ENCODE measurements at places on chromosomes 16 and 17.

GRCh38 chr17:74951680-74952421 is 16.2 kb downstream of the OTOP3 start:
- no peak for DNase-seq

GRCh38 chr16:19490619-19491018 is 31.3 kb downstream of the GDE1 start:
- DNase-seq = no peak

DNA sequence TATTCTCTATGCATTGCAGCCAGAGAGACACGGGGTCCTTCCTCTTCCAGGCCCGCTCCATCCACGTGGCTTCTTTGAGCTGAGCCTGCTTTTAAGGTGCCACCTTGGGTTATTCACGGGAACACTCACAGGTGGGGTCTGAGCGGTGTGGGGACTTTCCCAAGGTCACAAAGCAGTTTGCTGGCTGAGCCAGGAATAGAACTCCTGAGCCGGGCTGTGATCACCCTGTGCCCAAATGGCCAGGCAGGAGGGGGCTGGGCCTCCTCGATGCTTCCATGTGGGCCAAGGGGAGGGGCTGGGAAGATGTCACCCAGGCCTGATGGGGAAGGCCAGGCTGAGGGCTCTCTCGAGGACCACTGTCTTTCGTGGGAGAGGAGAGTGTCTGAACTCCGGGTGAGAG is 13.0 kb upstream of the GSE1 start:
- DNase-seq = no peak

GRCh38 chr17:80899402-80900268 is 92.0 kb upstream of the CHMP6 start:
- no peak for DNase-seq

DNA sequence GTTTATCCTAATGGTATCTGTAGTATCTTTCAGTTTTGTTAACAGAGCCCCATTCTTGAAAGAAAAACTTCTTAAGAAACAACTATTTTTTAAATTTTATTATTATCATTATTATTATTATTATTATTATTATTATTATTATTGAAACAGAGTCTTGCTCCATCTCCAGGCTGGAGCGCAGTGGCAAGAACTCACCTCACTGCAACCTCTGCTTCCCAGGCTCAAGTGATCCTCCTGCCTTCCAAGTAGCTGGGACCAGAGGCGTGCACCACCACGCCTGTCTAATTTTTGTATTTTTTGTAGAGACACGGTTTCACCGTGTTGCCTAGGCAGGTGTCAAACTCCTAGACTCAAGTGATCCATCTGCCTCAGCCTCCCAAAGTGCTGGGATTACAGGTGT is 23.4 kb downstream of the SUPT6H start:
- no peak for DNase-seq

DNA sequence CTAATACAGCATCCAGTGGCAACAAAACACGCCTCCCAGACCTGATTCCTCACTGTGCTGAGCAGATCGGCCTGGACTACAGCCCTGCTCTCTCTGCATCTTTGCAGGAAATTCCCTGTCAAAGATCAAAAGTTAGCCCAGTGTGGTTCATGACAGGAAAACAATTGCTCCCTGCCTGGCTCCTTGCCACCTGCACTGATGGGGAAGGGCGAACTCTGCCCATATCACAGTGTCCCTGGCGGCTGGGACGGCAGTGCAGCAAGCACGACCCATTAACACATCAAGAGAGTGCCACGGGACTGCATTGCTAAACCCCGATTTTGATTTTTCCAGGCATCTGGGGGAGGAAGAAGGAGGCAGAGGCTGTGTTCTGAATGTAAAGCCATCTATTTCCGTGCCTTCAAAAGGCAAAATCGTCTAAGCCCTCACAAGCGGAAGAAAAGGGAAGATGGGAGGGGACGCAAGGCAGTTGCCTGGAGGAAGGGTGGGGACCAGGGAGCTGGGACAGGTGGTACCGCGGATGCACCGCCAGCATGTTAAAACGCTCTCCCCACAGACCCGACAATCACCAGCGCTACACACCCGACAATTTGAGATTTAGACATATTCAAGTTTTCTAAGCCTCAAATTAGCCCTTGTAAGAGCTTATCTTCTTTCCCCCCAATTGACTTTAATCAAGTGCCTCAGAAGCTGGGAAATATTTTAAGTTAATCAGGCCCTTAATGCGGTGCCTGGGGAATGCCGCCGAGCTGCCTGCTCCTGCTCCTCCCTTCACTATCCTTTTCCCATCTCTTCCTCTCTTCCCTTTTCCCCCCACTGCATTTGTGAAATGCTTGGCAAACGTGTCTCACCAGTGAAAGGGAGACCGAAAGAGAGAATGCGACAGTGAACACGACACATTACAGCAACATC is 238.8 kb upstream of the CDH5 start:
- DNase-seq = no peak

DNA sequence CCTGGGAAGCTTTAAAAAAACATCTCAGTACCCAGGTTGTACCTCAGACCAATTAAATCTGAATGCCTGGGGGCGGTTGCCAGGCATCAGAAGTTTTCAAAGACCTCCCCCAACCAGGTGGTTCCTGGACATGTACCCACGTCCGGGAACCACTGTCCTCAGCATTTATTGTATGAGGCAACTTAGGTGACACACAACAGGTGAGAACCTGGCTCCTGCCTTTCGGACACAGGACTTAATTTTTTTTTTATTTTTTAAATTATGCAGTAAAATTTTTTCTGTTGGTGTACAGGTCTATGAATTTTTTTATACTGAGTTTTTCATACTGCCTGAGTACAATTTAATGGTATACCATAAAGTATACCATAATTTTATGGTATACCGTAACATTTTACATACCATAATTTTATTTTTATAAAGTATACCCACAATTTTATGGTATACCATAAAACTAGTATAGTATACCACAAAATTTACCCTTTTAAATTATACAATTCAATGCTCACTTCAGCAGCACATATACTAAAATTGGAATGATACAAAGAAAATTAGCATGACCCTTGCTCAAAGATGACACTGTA is 38.7 kb upstream of the DHX8 start:
- DNase-seq = no peak

GRCh38 chr16:67773099-67773498 is 33.3 kb downstream of the RANBP10 start:
- DNase-seq = peak; percentile 11

GRCh38 chr17:14295676-14296075 is 5.2 kb upstream of the HS3ST3B1 start:
- no peak for DNase-seq

DNA sequence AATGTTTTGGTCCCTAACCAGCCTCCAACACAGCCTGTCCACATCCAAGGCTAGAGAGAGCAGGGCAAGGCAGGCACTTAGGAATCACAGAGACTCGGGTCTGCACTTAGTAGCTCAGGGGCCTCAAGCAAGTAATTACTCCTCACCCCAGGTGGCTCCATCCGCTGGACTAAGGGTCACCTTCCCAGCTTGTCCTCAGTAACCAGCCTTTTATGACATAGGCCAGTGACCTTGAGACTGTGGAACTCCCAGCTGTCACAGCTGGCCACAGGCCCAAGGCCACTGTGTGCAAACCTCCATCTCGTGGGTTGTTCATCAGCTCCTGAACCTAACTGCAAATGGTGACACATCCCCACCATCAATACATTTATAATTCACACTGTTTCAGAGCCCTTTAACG is 68.6 kb downstream of the CDYL2 start:
- DNase-seq = no peak

DNA sequence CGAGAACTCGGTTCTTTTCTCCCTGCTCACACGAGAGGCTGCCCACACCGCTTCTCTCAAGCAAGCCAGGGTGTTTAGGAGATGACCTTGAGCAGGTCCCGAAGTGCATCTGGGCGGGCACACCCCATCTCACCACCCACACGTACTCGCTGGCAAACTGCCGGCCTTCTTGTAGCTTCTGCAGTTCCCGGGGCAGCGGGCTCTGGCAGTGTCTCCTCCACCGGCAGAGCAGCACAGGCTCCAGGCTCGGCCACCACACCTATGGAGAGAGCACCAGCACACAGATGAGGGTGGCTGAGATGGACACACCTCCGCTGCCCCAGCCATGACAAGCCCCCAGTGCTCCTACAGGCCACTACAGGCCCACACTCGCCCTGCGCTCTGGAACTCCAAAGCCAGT is 23.5 kb downstream of the ZNF276 start:
- no peak for DNase-seq

DNA sequence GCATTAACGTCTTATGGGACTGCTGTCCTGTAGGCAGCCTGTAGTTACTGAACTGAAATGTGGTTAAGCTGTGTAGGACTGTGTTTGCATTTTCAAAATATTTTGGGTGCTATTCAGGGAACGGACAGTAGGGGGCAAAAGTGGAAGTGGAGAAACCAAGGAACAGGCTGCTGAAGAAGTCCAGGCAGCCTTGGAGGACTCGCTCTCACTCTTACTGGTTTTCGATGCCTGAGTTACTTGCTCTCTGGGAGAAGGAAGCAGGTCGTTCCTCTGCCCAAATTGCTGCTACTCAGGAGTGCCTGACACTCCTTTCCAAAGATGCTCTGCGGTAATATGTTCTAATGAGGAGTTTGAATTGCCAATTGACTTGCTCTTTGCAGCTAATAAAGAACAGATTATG is 64.5 kb upstream of the RBFOX1 start:
- DNase-seq = peak; percentile 30

DNA sequence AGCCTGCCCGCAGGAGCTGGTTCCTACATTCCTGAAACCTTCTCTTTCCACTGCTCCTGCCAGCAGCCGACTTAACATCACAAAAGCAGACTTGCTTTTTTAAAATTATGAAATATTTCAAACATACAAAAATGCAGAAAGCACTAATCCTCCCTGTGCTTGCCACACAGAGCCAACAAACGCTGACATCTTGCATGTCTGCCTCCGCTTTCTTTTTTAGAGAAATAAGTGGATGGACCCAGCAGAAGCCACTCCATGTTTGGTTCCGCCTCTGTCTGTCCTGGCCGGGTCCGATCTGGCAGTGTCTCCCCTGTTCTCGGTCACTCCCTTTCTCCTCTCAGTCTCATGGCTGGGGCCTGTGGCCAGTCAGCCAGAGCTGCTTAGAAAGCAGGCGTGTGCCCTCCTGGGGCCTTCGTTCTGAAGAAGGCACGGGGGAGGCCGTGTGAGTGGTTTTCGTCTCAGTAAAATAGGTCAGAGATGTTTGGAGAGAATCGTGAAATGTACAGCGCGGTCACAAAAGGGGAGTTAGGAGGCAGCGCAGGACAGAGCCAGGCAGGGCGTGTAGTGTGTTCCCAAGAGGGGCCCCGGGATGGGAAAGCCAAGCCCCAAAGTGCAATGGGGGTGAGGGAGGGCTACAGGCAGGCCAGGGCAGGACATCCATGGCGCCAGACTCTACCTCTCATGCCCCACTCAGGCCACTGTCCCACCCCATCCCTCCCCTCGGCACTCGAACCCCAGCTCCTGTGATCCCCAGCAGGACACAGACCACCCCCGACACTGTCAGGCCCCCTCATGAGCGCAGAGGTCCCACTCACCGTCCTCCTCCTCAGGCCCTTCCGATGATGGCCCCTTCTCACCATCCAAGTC is 23.2 kb downstream of the MXRA7 start:
- peak; percentile 33 for DNase-seq

- no peak for DNase-seq
These were observed 8.0 kb downstream of the CFAP20 start for GRCh38 chr16:58121132-58121531.

GRCh38 chr16:57186872-57187854 is 1.0 kb downstream of the RSPRY1 start:
- DNase-seq = peak; percentile 28

DNA sequence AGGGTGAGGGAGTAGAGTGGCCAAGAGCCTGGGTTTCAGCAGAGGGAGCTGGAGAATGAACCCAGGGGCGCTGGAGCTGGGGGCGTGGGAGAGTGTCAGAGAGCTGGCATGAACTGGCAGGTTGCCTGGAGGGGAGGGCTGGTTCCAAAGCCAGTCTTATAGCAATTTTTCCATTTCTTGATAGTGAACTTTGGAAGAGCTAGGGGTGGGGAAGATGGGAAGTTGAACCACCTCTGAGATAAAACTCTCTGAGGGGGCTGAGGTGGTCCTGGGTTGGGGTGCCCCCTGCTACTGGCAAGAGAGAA is 36.9 kb downstream of the ADGRG5 start:
- no peak for DNase-seq

- DNase-seq = no peak
These were observed 130.9 kb downstream of the ANKRD11 start for GRCh38 chr16:89359264-89360147.

- DNase-seq = no peak
These were observed 53.5 kb downstream of the DNAH3 start for GRCh38 chr16:21097151-21097550.

- no peak for DNase-seq
These were observed 233.5 kb downstream of the GSG1L start for GRCh38 chr16:27829975-27830374.

GRCh38 chr16:89246383-89246902 is 28.9 kb downstream of the ZNF778 start:
- DNase-seq = no peak

- DNase-seq = no peak
These were observed 53.5 kb downstream of the TMC6 start for GRCh38 chr17:78075011-78075410.

GRCh38 chr16:8403978-8404749 is 186.1 kb downstream of the TMEM114 start:
- DNase-seq = no peak

DNA sequence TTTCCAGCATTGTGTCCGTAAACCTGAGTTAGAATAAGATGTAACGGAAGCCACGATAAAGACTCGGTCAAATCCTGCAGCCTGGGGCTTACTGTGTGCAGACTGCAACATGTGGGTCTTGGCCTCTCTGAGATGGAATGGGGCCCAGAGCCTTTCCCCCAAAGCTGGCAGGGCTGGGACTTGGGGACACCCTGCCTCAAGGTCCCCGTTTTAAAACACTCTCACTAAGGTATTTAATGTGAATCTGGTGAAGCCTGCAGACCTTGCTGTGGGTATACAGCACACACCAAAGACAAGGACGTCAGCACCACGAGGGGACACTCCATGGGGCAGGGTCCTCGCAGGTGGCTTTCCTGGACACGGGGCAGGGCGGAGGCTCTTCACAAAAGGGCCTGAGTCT is 2.1 kb downstream of the NDUFAF8 start:
- no peak for DNase-seq

GRCh38 chr16:10972819-10973464 is 28.6 kb downstream of the CLEC16A start:
- DNase-seq = no peak

- DNase-seq = no peak
These were observed 255.3 kb downstream of the CPPED1 start for GRCh38 chr16:12548270-12548983.

GRCh38 chr17:80491478-80492342 is 15.3 kb upstream of the NPTX1 start:
- no peak for DNase-seq

GRCh38 chr16:87702325-87702811 is 63.4 kb downstream of the KLHDC4 start:
- DNase-seq = no peak

GRCh38 chr16:57530104-57530521 is 6.3 kb downstream of the CCDC102A start:
- DNase-seq = no peak

- DNase-seq = no peak
These were observed 10.4 kb downstream of the PRSS27 start for GRCh38 chr16:2709588-2709984.

- DNase-seq = peak; percentile 16
These were observed 5.8 kb downstream of the TRIM25 start for GRCh38 chr17:56908001-56908542.

- DNase-seq = no peak
These were observed 423.1 kb upstream of the DYNLRB2 start for GRCh38 chr16:80117556-80118130.
